ENCODE measurements at places on chromosomes 5 and 9.

DNA sequence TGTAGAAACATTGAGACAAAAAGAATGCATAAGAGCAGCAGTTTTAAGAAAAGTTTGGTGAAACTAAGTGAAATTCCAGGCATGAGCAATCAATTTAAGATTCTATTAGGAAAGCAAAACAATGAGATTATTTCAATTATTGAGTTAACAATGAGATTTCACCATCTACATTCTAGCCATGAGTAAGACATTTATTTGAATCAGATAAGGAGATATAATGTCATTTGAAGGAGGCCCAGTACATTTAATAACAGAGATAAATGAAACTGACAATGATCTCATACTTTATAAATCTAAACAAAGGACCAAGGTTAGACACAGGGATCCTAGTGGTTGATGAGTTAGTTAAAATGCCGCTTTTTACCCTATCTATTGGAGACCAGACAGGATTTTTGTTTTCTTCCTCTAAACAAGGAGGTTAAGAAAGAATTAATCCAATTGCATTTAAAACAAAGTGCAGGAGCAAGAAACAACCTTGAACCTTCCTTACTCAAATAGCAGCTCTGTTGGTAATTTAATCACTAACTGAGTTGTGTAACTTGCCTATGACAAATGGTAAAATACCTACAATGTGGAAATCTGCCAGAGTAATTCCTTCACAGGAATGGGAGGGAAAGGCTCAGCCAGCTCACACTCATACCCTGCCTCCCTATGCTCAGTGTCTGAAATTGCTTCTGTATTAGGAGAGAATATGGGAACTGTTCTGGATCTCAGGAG lies 103.5 kb upstream of the NR3C1 start:
- DNase-seq: no peak

DNA sequence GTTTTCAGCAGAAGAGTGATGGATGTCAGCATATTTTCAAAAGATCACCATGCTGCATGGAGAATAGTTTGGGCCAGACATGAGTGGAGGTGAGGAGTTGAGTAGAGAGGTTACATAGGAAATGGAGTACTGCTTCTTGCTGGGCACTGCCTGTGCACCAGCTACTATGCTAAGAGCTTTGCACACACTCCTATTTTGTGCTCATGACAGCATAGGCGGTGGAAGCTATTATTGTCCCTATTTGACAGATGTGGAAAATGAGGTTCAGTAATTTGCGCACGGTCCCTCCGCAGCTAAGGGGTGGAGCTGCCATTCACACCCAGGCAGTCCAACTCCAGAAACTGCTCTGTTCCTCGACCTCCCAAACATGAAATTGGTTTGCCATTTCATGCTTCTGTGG lies 67.8 kb downstream of the ENTREP1 start:
- no peak for DNase-seq

DNA sequence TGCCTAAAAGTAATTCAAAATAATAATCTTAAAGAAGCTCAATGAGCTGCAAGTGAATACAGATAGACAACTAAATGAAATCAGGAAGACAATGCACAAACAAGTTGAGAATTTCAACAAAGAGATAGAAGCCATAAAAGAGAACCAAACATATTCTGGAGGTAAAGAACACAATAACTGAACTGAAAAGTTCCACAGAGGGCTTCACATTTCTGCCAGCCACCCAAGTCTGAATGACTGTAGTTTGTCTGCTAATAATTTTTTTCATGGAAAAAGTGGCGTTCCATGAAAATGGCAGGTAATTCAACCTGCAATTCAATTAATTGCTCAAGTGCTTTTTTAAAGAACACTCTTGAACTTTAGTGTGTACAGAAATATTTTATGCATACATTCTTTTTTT lies 251.3 kb downstream of the KDM4C start:
- no peak for DNase-seq

GRCh38 chr5:171747061-171747859 lies 38.4 kb upstream of the SMIM23 start:
- DNase-seq: no peak

DNA sequence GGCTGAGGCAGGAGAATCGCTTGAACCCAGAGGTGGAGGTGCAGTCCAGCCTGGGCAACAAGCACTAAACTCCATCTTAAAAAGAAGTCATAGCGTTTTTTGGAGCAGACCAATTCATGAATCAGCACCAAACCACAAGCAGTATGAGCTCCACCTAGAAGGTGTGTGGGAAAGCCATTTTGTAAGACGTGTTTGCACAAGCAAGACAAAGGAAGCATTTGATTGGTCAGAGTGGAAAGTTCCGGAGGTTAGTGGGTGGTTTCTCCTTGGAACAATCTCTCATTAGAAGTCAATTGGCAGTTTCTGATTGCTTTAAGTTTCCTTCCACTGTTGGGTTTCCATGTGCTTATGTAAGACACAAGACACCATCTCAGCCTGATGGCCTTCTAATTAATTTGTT lies 5.0 kb downstream of the SRD5A1 start:
- DNase-seq: no peak

- no peak for DNase-seq
These were observed 17.6 kb downstream of the NSUN2 start for GRCh38 chr5:6615034-6615815.

GRCh38 chr5:14595189-14595588 lies 13.6 kb downstream of the OTULINL start:
- DNase-seq: no peak

DNA sequence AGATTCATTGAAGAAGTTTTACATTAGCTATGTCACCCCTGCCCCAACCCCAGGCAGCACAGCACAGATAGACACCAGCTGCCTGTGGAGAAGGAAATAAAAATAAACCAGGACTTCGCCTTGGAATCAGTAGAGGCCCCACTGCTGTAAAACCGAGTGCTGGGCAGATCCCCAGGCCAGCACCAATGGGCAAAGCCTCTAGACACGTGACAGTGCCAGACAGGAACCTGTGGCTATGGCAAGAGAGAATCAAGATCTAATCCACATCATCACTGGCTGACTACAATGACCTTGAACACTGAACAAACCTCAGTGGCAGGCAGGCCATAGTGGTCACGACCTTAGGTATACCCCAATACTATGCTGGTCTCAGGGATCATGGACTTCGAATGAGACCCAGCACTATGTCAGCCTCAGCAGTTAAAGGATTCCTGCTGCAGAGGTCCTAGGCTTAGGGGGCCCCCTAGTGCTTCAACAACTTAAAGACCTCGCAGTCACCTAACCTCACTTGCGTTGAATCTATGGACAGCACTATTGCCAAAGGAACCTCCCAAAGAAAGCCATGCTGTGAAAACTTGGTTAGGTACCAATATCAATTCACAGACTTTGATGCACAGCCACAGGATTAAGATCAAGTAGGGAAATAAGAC lies 2118.6 kb upstream of the C9orf72 start:
- DNase-seq: no peak

- no peak for DNase-seq
These were observed 41.6 kb upstream of the RICTOR start for GRCh38 chr5:39115644-39116343.

- no peak for DNase-seq
These were observed 45.4 kb downstream of the PCSK1 start for GRCh38 chr5:96387616-96388015.

DNA sequence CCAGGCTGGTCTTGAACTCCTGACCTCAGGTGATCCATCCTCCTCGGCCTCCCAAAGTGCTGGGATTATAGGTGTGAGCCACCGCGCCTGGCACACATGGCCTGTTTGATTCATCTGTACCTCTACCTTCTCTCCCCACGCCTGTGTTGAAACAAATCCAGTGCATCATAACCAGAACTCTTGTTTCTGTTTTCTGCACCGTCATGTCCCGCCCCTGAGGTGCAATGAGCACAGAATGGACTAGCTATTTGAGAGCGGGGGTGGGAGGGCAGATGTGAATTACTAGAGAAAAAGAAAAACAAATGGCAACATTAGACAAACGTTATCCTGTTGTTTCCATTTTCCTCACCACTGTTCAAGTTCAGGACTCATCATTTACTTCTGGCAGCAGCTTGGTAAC lies 10.7 kb upstream of the FAM193B start:
- DNase-seq: no peak

DNA sequence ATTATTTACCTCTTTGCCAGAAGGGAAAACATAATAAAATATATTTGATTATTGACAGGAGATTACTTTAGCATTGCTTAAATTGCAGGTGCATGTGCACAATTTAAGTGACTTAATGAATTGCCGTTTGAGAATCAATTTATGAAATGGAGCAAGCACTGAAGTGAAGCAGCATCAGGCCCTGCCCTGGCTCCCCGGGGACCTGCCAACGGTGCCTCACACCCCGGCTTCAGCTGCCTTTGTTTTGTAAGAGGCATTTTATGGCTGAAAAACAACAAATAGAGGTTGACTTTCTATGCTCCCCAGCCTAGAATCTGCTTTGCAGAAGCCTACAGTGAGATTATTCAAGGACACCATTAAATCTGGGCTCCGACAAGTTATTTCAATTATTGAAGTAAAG lies 359.1 kb upstream of the IRX4 start:
- DNase-seq: no peak

GRCh38 chr9:124788542-124789217 lies 11.7 kb downstream of the OLFML2A start:
- DNase-seq: no peak

- no peak for DNase-seq
These were observed 1.3 kb downstream of the RNF38 start for GRCh38 chr9:36398745-36399144.

DNA sequence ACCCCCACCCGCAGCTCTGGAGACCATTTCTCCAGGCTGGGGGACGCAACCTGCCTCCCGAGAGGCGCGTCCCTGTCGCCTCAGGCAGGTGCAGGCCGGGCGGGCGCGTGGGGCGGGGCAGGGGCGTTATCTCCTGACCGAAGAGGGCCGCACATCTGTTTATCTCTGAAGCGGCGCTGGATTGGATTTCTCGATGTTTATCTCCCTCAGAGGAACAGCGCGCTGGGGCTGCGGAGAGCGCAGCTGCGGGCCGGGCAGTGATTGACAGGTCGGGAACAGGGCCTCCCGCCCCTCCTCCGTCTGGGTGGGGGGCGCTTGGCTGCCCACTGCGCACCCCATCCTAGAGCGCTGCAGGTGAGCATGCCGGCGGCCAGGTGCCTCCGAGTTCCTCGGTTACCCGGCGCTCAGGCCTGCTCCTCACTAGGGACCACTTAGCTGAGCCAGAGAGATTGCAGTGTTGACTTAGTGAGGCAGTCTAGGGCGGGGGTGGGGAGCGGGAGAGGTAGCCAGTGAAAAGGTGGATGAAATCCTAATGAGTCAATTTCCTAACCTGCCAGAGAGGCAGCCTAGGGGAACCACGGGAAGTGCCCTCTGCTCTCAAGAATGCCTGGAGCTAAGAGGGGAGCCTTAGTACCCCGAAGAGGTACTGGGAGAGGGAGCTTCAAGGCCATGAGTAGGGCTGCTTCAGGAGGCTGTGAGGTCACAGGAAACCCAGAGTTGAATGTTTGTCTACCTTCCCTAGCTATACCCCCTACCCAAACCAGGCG lies 39.6 kb upstream of the TIFAB start:
- DNase-seq: no peak

GRCh38 chr9:129481810-129482511 lies 138.9 kb downstream of the C9orf50 start:
- DNase-seq: no peak

DNA sequence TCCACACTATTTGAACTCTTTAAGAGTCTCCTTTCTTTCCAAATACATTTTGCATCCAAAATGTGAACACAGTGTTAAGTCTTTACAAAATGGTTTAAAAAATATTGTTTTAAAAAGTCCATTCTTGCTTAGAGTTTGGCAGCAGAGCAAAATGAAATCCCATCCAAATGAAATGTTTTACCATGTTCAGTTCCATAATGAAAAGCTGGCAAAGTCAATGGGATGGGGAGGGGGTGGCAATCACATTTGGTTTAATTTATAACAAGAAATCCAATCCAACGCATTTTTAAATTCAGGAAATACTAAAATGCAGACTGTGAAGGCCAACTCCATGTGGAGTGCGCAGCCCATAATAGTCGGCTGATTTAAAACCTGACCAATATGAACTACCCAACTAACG lies 39.4 kb downstream of the MRPL36 start:
- no peak for DNase-seq

DNA sequence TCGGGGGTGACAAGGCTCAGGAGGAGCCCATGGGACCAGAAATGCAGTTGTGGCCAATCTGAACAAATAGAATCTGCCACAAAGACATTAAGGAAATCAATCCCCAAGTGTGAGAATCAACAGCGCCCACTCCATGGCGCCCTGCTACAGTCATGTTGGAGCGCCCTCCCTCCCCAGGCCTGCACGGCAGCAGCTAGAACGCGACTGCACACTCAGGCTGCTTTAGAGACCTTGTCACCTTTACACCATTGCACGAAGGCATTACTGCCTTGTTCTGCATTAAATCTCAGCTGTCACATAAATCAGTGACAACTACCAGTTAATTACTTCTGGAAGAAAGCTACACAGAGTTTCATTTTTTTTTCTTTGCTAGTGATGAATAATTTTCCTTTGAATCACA lies 98.7 kb upstream of the SPIN1 start:
- DNase-seq: no peak

DNA sequence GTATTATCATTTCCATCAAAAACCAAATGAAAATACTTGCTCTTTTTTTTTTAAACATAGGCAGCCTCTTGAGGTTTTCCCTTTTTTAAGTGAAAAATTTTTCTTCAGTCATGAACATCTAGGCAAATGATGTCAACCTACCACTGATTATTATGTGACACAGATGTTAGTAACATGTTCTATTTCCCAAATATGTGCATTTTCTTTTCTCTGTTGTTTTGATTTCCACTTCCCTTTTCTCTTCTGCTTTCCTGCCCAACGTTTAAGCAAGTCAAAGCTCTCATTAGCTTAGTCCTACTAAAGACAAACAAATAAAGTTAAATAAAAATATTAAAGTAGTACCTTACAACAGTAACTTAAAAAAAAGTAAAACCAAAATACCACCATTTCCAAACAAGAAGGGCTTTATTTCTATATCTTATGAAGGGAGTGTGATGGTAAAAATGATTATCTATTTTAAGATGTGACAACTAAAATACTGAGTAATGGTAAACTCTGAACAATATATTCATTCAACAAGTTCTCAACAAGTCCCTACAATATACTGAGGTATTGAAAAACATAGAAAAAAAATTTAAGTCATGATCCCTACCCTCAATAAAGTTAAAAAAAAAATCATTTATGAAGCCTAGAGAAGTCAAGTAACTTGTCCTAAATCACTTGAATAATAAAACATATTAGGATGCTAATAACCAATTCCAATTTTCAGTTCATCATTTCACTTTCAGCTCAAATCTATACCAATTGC lies 9.4 kb downstream of the SLC38A9 start:
- DNase-seq: no peak

GRCh38 chr9:128972956-128973355 lies 25.5 kb downstream of the NUP188 start:
- DNase-seq: no peak

GRCh38 chr5:53318303-53318702 lies 162.1 kb upstream of the FST start:
- DNase-seq: no peak

GRCh38 chr5:158429564-158429963 lies 570.6 kb upstream of the CLINT1 start:
- no peak for DNase-seq

GRCh38 chr5:86232246-86232645 lies 385.5 kb upstream of the COX7C start:
- no peak for DNase-seq

- no peak for DNase-seq
These were observed 2.0 kb upstream of the C1QTNF3 start for GRCh38 chr5:34045023-34045422.

- no peak for DNase-seq
These were observed 34.4 kb upstream of the GNE start for GRCh38 chr9:36292641-36293040.

GRCh38 chr9:114397848-114398605 lies 10.2 kb upstream of the AKNA start:
- DNase-seq: peak; percentile 92

GRCh38 chr9:38032266-38033110 lies 36.5 kb downstream of the SHB start:
- no peak for DNase-seq

All from activated naive CD8-positive, alpha-beta T cell treated with anti-CD3 and anti-CD28 coated beads, Interleukin-2, amount 50 U/mL, for 16 hours (primary cell).